ENCODE measurements at places on chromosomes 5 and 9.

DNA sequence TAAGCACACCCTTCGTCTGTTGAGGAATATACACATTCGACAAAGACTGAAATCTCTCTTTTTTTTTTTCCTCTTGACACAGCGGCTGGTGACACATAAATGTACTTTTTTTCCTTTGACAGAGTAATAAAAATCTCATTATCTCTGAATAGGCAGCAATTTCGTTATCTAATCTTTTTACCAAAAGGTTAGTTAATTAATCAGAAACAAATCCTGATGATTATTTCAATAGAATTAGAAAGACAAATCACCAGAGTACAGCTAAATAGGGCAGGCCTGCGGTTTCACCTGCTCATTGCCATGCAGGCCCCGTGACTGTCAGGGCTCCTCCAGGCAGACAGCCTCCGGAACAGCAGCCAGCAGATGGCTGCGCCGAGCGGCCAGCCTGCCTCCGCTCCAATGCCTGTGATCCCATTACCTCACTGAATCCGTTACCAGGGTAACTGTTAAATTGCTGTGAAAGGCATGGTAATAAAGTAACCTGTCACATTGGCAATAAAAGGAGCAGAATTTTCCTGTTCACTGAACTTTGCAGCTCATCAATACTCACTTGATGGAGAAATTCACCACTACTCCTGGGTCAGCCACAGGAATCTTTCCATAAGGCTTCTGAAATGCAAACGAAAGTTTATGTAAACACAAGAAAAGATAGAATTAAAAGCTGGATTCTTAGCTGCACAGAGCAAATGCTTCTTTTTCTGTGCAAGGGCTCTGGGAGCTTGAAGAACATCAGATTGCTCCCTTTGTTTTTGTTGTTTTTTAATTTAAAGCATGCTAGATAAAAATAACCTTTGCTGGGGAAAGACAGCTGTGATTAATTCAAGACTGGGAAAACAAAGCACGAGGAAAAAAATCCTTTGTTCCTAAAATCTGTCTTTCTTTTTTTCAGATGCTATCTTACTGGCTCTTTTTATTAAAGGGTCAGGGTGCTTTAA lies 666.4 kb upstream of the ZNF608 start:
- DNase-seq, result peak; percentile 89

DNA sequence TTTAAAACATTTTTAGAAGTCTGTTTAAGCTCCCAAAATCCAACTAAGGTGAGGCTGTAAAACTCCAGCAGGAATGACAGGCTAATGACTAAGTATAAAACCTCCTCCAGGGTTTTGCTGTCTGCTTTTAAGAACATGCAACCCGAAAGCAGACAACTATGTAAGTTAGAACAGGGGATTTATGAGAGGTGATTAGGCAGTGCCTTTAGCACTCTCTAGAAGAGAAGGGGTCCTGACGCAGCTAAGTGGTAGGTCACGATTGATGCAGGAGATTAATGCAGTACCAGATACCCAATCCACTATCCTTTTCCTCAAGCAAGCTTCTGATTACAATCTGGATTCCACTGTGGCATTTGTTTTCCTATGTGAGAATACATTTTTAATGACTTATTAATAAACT lies 25.9 kb downstream of the HOMER1 start:
- no peak for DNase-seq

GRCh38 chr9:130791303-130791894 lies 43.7 kb upstream of the ABL1 start:
- no peak for DNase-seq

GRCh38 chr5:83133797-83134196 lies 56.5 kb downstream of the XRCC4 start:
- no peak for DNase-seq

GRCh38 chr5:127988146-127988760 lies 95.3 kb upstream of the SLC12A2 start:
- DNase-seq, result peak; percentile 19

- DNase-seq, result no peak
Measured at GRCh38 chr5:41649659-41650058, 139.3 kb upstream of the PLCXD3 start.

DNA sequence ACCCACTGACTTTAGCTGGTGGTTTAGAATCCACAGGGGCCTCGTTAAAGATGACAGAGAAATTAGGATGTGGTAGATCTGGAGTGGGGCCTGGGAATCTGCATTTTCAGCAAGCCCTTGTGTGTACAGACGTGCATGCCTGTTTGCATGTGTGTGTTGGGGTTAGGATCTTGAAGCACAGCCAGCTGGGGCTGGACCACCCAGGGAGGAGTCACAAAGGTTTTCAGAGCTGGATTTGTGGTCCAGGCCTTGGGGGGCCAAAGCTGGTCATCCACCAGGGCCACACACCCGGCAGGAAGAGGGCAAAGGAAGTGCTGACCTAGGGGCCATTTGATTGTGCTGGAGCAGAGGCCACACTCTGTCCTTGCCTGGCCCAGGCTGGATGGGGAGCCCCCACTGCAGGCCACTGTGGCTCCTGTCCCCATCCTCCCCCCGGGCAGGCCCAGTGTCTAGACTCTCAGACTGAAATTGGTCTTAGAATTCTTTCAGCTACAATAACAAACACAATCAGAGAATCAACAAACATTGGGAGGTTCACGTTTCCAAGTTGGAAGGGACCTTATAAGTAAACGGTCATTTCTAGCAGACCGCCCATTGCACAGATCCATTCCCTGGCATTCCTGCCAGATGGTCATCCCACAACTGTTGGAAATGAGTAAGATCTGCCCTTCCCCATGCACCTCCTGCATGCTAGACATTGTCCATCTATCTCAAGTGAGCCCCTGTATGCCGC lies 10.3 kb downstream of the CDX1 start:
- no peak for DNase-seq

DNA sequence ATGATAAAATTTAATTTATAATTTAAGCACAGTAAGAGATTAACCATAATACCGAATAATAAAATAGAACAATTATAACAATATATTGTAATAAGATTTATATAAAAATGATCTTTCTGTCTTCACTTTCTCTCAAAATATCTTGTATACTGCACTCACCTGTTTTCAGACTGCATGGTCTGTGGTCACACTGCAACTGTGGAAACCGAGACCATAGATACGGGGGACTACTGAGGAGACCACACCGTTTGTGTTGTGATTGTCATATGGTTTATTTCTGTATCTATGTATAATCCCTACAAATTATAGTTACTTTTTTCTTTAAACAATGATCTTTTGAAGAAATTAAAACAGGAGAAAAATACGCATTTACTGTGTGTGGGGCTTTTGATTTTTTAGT lies 78.8 kb upstream of the TNFAIP8 start:
- no peak for DNase-seq

- no peak for DNase-seq
Measured at GRCh38 chr5:6377582-6377904, 804 bp downstream of the MED10 start.

DNA sequence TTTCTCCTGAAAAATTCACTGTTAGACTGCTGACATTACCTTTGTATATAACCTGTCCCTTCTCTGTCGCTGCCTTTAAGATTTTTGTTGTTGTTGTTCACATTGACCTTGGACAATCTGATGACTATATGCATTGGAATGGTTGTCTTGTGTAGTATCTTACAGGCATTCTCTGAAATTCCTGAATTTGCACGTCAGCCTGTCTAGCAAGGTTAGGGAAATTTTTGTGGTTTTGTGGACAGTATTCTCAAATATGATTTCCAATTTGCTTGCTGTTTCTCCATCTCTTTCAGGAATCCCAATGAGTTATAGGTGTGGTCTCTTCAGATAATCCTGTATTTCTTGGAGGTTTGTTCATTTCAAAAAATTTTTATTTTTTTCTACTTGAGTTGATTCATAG lies 140.8 kb downstream of the PRR16 start:
- DNase-seq, result no peak
